ENCODE measurements at places on chromosomes 16 and 17. TPM values are rescaled to one million over a fixed set of nuclear protein-coding genes. Genes with fewer than 3 reads are reported as not detected.
A peak's percentile ranks its signal among the peaks of the same experiment; 100 is the strongest.

DNA sequence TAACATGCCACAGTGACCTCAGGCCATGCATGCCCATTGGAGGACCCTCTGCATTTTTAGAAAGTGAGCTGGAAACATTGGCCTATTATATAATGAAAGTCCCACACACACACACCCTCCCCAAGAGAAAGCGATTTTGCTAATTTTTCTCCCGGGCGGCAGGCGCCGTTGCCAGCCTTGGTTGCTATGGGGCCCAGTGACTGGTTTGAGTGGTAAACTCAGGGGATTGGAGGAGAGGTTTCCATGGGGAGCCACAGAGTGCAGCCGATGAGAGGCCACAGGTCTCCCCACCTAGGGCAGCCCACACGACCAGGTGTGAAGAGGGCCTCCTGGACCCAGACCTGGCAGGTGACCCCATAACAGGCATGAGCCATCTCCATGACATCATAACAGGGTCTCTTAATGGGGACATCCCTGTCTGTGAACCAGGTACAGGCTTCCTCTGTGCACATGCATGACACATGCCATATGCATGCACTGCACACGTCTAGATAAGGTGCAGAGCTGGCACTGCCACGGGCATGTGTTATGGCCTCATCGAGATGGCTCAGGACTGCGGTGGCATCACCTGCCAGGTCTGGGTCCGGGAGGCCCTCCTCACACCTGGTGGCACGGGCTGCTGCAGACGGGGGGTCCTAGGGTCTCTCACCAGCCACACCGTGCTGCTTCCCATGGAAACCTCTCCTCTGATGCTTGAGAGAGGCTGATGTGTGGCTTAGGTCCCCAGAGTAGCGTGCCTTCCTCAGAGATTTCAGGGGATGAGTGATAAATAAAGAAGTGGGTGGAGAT, 144.1 kb downstream of the RBFOX3 start:
- DNase-seq, result no peak

CCL13 gene
- not detected for total RNA-seq

GRCh38 chr16:534135-534534, 6.6 kb downstream of the CAPN15 start:
- no peak for DNase-seq

DNA sequence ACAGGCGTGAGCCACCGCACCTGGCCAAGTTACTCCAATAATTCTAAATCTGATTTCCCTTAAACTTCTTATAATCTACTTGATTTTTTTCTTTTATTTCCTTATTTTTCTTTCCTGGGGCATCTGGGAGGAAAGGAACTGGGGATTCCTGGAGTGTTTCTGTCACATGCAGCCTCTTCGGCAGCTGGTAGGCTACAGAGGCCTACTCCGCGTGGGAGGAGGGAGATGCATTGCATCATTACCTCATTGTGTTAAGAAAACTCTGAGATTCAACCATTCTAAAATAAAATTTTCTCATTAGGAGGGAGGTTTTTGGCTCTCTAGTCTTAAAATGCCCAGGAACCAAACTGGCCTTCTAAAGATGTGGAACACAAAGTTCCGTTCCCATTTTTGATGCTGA, 64.0 kb downstream of the SOX9 start:
- DNase-seq, result no peak

MATCAP1 gene
- 4.5 TPM for total RNA-seq

CDRT15L2 gene
- not detected for total RNA-seq

GRCh38 chr17:2551493-2551892, 39.8 kb upstream of the METTL16 start:
- DNase-seq, result no peak

GRCh38 chr16:19555938-19556771, 652 bp downstream of the VPS35L start:
- peak; percentile 55 for DNase-seq

DNA sequence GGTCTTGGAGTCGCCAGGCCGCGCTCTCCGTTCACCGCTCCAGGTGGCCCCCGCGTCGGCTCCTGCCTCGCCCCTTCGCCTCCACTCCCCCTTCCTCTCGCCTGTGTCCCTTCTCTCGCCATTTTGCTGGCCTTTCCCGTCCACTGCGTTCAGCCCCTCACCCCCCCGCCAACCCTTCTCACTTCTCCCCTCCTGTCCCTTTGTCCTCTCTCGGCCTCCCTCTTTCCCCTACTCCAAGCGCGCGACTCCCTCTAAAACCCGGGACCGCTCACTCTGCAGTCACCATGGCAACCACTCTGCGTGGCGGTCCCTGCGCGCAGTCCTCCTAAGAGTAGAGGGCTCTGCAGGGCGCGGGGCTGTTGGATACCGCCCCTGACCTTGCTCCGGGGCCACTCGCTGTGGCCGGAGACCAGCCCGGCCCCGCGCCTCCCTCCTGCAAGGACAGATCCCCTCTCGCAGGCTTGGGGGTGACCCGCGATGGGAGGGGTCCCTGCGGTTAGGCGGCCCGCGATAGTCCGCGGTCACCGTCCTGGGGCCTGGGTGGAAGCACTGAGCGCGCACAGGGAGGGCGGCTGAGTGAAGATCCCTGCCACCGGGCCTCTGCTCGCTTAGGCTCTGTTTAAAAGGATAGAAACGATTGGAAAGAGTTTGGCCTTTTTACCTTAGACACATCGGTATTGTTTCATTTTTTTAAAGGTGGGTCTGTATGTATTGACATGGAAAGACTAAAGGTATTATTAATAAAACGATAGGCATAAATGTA, 454 bp downstream of the CCDC40 start:
- DNase-seq, result peak; percentile 42

DNA sequence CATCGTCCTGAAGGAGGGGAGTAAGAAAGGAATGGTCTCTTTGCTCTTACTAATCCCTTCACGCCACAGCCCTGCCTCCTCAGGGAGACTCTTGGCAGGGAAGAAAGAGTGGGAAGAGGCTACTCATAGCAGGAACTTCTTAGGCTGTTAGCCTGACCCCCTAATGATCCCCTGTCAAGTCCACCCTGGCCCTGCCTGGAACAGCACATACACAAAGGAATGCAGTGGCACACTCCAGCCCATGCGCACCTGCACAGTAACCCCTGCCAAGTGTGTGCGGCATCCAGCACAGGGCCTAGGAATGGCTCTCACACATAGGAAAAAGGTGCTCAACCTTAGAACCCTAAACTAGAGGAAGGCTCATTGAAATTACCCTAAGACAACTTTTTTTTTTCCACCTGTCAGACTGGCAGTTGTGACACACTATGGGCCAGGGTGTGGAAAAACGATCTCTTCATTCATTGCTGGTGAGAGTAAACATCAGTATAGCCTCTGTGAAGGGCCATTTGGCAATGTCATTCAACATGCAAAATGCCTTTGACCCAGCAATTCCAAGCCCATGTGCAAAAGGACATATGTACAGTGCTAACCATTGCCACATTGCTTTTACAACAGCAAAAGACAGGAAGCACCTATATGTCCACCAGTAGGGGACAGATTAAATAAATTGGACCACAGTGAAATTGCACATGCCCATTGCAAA, 50.1 kb downstream of the PIMREG start:
- DNase-seq, result no peak

DNA sequence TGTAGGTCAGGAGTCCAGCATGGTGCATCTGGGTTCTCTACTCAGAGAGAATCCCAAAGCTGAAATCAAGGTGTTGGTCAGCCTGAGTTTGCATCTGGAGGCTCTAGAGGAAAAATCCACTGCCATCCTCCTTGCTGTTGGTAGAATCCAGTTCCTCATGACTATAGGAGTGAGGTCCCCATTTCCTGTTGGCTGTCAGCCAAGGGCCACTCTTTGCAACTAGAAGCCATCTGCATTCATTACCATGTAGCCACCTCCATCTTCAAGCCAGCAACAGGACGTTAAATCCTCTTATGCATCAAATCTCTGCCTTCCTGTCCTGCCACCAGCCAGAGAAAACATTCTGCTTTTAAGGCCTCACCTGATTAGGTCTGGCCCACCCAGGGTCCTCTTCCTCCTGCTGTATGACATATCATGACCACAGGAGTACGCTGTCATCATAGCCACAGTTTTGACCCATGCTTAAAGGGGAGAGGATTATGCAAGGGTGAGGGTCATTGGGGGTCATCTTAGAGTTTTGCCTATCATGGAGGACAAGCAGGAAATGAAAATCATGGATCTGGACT, 40.5 kb downstream of the DNAH9 start:
- DNase-seq, result no peak

Measured in H4 (cell line).